ENCODE measurements at places on chromosomes 1 and 21. TPM values are rescaled to one million over a fixed set of nuclear protein-coding genes. Genes with fewer than 3 reads are reported as not detected.

The TNNT2 gene
- 408 TPM for total RNA-seq

GRCh38 chr1:225868631-225869330, 13.4 kb downstream of the TMEM63A start:
- H3K4me3 ChIP-seq = no peak overlapping the region
- no peak overlapping the region for H3K27ac ChIP-seq
- DNase-seq = no peak
- H3K36me3 ChIP-seq = peaks cover 74% of the 10 kb centered on the region
- H3K27me3 ChIP-seq = no peaks in the 10 kb centered on the region
- peaks cover 9% of the 10 kb centered on the region for H3K4me1 ChIP-seq

GRCh38 chr1:16248007-16248436, 11.0 kb upstream of the CPLANE2 start:
- no peak overlapping the region for H3K4me3 ChIP-seq
- H3K27me3 ChIP-seq = no peaks in the 10 kb centered on the region
- H3K4me1 ChIP-seq = peaks cover 38% of the 10 kb centered on the region
- peak overlapping the region; percentile 40 for H3K27ac ChIP-seq
- H3K36me3 ChIP-seq = peaks cover 40% of the 10 kb centered on the region

DNA sequence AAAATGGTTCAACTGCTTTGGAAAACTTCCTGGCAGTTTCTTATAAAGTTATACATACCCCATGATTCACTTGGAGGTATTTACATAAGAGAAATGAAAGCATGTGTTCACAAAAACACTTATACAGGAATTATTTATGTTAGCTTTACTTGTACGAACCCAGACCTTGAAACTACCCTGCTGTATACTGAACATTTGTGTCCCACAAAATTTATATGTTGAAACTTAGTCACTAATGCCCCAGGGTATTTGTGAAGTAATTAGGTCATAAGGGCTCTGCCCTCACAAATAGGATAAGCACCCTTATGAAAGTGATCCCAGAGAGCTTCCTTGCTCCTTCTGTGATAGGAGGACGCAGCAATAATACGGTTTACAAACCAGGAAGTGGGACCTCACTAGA, 42.7 kb upstream of the B3GALT2 start:
- peaks cover 3% of the 10 kb centered on the region for H3K36me3 ChIP-seq
- no peak overlapping the region for H3K4me3 ChIP-seq
- H3K27ac ChIP-seq = no peak overlapping the region
- no peaks in the 10 kb centered on the region for H3K4me1 ChIP-seq
- no peak for DNase-seq
- no peaks in the 10 kb centered on the region for H3K27me3 ChIP-seq

GRCh38 chr1:34759503-34760357, at the start of gene GJB4:
GJB4 (plus strand) TSS chr1:34759740; CDS start chr1:34761255, 1,515 bp downstream.
- DNase-seq = no peak
- no peaks in the 10 kb centered on the region for H3K36me3 ChIP-seq
- H3K27me3 ChIP-seq = peaks cover 2% of the 10 kb centered on the region

The SEC16B gene
- total RNA-seq = 7.4 TPM

The TMEM51 gene
- total RNA-seq = 5.0 TPM

The LY9 gene
- total RNA-seq = 0.13 TPM

The OVAAL gene
- not detected for total RNA-seq

The SAMSN1 gene
- total RNA-seq = 2.2 TPM

The IGSF8 gene
- 15.4 TPM for total RNA-seq

DNA sequence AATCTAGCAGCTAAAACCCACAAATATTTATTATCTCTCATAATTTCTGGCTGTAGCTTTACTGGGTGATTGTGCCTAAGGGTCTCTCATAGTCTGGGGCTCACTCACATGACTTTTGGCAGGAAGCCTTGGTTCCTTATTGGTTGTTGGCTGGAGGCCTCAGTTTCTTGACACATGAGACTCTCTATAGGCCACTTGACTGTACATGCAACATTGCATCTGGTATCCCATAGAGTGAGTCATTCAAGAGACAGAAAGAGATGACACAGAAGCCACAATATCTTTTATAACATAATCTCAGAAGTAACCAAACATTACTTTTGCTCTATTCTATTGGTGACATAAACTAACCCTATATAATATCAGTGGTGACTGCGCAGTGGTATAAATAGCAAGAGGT, 128.5 kb upstream of the HNRNPU start:
- H3K27me3 ChIP-seq = no peaks in the 10 kb centered on the region
- H3K27ac ChIP-seq = no peak overlapping the region
- no peak for DNase-seq
- H3K4me1 ChIP-seq = no peaks in the 10 kb centered on the region
- no peak overlapping the region for H3K4me3 ChIP-seq

The SPRR4 gene
- total RNA-seq = not detected

GRCh38 chr1:36099681-36100341, 11.1 kb downstream of the ADPRS start:
- no peaks in the 10 kb centered on the region for H3K27me3 ChIP-seq
- no peak overlapping the region for H3K27ac ChIP-seq
- no peak overlapping the region for H3K4me3 ChIP-seq
- H3K36me3 ChIP-seq = peaks cover 14% of the 10 kb centered on the region
- peak; percentile 78 for DNase-seq

DNA sequence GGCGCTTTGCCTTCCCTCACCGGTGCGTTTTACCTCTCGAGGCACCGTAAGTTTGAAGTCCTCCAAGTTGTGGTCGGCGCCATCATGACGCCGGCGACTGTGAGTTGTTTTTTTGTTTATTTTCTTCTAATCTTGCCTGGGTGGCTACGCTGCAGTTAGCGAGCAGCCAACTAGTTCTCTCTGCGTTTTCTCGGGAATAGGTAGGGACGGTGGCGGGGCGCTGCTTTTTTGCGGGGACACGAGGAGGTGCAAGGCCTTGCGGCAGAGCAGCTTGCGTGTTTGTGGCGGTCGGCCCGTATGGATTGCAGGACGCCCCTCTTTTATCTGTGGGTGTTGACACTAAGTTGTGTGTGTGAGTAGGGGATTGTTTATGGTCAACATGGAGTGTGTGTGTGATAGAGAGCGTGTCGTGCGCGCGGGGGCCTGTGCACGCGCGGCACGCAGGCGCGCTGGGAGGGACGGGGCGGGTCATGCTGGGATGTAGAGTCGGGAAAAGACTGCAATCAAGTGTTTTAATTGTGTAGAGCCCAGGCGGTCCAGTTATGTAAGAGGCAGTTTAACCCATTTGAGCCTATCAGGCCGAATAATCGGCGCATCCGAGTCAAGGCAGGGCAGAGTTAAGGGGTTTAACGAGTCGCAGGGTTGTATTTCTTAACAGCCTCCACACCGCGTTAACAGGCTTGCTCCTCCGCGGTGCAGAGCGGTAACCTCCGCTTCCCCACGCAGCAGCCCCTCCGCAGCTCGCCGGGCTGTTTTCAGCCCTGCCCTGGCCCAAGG, 1.2 kb upstream of the NEGR1 start:
- H3K4me1 ChIP-seq = peaks cover 7% of the 10 kb centered on the region
- peak overlapping the region; percentile 83 for H3K4me3 ChIP-seq
- H3K27ac ChIP-seq = peak overlapping the region; percentile 95
- no peaks in the 10 kb centered on the region for H3K36me3 ChIP-seq
- DNase-seq = peak; percentile 95
- H3K27me3 ChIP-seq = peaks cover 10% of the 10 kb centered on the region

DNA sequence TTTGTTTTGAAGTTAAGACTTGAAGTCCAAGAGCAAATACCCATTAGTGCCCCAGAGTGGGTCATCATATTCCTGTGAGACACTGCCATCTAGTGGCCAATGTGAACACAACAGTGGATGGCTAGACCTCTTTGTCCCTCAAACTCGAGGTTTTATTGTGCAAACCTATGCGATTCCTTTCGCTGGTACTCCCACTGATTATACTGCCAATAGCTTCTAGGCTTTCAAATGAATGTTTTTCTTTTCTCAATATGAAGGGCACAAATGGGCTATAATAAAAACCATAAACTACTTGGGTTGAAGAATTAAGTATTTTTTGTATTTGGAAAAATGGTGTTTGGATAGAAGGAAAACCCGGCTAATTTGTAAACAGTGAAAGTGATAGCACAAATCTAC, 100.4 kb upstream of the ZNF281 start:
- DNase-seq = peak; percentile 86
- H3K36me3 ChIP-seq = no peaks in the 10 kb centered on the region
- no peak overlapping the region for H3K27ac ChIP-seq
- peaks cover 7% of the 10 kb centered on the region for H3K27me3 ChIP-seq

The SYT2 gene
- total RNA-seq = 0.04 TPM

- H3K27me3 ChIP-seq = peaks cover 4% of the 10 kb centered on the region
- no peak overlapping the region for H3K4me3 ChIP-seq
- DNase-seq = no peak
- no peaks in the 10 kb centered on the region for H3K36me3 ChIP-seq
Observed at GRCh38 chr21:41043014-41043413, 124.9 kb upstream of the BACE2 start.

DNA sequence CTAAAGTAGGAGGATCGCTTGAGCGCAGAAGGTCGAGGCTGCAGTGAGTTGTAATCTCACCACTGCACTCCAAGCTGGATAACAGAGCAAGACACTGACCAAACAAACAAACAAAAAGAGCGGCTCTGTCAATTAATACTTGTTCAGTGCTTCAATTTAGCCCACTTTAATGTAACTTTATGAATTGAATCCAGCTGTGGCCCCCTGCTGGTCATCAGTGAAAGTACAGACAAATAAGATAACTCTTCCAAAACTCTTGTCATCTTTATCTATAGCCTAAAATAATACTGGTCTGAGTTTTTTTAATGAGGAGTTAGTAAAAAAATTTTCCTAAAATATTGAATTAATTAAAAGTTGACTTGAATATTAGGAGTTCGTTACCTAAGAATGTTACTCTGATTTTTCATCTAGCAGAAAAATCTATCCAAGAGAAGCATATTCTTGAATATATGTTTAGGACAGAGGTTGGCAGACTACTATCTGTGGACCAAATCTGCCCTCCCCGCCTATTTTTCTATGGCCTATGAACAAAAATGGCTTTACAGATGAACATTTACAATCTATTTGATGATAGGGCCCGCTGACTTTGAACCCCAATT, 26.1 kb downstream of the ATP5PF start:
- peak; percentile 63 for DNase-seq
- no peak overlapping the region for H3K27ac ChIP-seq
- no peaks in the 10 kb centered on the region for H3K36me3 ChIP-seq
- no peak overlapping the region for H3K4me3 ChIP-seq
- H3K4me1 ChIP-seq = no peaks in the 10 kb centered on the region

DNA sequence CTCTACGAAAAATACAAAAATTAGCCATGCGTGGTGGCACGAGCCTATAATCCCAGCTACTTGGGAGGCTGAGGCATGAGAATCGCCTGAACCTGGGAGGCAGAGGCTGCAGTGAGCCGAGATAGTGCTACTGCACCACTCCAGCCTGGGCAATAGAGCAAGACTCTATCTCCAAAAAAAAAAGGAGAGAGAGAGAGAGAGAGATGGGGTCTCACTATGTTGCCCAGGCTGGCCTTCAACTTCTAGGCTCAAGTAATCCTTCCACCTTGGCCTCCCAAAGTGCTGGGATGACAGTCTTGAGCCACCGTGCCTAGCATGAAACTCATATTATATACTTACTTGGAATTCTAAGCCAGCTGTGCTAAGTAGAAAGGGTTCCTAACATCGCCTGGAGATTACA, 29.7 kb downstream of the PSMB2 start:
- H3K4me1 ChIP-seq = no peaks in the 10 kb centered on the region
- H3K27ac ChIP-seq = no peak overlapping the region
- DNase-seq = no peak
- H3K4me3 ChIP-seq = no peak overlapping the region

DNA sequence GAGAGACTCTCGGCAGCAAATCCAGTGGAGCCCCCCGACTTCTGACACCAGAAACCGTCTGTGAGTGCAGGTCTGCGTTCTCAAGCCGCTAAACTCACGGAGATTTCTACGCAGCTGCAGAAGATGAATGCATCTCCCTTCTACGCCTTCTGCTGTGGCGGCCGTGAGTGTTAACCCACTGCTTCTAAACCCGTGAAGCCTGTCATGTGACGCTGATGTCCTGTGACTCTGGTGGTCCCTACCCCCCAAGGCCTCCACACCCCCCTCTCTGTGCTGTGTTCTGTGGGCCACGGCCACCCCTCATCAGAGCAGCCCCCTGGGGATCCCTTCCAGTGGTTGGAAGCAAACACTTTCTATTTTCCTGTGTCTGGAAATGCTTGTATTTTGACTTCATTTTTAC, 33.9 kb upstream of the COL18A1 start:
- H3K36me3 ChIP-seq = no peaks in the 10 kb centered on the region
- H3K27ac ChIP-seq = peak overlapping the region; percentile 69

The AK4 gene
- total RNA-seq = 7.6 TPM

DNA sequence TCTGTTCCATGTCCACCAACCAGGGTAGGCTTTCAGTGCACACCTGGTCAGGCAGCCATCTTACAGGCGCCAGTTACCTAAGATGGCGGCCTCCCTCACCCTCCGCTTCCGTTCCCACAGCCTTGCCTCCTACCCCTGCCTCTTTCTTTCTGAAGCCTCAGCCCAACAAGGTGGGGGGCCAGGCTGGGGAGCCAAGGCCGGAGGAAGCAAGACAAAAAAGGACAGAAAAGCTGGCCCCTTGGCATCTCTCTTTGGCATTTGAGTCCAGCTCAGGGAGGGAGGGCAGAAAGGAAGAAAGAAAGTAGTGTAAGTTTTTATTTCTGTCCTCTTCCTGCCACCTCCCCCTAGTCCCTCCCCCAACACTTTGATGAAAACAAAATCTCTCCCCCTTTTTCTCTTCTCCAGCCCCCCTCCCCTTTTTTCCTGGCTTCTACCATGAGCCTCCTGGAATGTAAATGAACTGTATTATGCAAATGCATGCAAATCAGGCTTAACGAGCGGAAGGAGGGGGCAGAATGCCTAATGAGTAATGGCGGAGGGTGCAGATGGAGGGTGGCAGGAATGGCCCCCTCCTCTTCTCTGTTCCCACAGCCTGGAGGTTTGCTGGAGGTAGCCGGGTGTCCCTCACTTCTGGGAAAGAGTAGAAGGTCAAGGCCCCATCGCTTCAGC, 43.8 kb downstream of the RHBG start:
- H3K27me3 ChIP-seq = peaks cover 72% of the 10 kb centered on the region
- no peak overlapping the region for H3K4me3 ChIP-seq
- no peak overlapping the region for H3K27ac ChIP-seq

DNA sequence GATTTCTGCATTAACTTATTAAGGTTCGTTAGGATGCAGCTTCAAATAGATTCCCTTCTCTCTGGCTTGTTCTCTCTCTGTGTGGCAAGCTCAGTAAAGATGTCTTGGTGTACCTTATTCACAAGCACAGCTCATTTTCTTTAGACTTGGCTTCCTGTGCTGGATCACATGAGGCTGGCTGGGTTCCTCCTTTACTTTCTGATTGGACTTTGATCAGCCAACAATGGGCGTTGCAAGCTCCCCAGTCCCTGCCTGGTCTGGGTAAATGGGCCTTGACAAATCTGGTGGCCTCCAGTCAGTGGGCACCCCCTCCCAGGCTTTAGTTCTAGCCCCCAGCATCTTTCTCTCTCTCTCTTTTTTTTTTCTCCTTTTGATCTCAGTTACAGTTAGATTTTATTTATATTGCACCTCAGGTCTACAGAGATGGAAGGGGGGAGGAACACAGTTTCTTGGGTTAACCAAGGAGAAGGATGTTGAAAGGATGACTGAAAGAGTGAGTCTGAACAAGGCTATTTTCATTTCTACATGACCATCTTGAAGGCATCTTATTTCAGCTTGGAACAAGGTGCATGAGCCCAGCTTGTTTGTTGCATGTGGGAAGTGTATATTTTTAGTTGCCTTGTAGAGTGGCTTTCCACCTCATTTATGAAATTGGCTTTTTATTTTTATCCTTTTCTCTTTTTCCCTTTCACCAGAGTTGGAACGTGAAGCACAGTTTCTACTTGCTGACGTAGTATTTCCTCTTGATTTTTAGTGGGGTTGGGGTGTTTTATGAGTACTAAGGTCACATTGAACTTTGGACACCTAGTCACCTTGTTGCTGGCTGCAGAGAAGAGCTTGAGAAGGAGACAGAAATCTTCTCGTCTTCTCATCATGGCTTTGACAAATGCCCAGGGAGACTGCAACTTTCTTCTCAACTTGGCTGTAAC, 77.1 kb downstream of the PBX1 start:
- DNase-seq = no peak
- no peaks in the 10 kb centered on the region for H3K27me3 ChIP-seq
- no peak overlapping the region for H3K4me3 ChIP-seq
- H3K4me1 ChIP-seq = peaks cover 51% of the 10 kb centered on the region
- peaks cover 5% of the 10 kb centered on the region for H3K36me3 ChIP-seq

The CLK2 gene
- 26.1 TPM for total RNA-seq
